ENCODE measurements at places on chromosomes 11 and 22.

DNA sequence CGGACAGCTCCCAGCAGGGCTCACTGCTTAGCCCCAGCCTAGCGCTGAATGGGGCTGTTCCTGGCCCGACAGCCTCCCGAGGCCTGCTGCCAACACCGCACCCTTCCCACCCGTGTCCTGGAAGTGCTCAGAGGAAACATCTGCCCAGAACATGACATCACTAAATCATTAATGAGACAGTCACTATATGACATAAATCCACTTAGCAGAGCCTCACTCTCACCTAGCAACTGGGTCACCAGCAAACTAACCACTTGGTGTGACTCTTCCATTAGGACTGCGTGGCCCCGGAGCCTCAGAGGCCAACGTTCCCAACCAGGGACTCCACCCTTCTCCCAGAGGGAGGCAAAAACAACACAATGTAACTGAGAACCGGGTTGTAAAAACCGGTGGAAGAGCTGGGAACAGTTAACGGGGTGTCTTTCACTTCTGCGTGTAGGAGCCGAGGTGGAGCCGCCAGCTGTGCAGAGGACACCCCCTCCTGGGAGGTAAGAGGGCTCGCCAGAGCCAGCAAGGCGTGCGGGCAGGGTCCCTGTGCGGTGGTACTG is 21.4 kb upstream of the PACSIN2 start:
- DNase-seq: no peak

DNA sequence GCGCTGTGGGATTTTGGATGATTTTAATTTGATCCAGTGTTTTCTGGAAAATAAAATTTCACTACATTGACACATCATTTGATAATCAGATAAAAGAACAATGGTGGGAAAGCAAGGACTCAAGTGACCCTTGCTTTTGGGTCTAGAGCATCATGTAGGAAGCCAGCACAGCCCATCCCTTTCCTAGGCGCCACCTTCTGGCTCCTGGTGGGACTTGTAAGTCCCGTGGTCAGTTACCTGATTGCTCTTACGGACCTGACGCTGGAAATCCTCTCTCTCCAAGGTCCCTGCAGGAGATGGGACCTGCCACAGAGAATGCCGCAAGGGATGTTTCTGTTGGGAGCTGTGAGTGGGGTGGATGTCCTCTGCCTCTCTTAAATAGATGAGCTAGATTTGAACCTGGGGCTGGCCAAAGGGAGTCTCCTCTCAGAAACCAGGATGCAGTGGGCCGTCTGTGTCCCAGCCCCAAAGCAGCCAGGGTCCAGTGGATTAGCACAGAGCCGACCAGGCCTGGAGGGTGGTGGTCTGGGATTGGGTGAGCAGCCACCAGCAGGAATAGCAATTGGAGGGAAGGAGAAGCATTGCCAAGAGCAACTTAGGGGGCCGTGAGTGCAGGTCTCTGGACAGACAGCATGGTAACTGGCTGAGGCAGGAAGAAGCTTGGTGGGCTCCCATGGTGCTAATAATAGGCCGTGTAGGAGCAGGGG is 21.7 kb downstream of the TIMP3 start:
- DNase-seq: no peak

GRCh38 chr11:11157185-11157584 is 195.9 kb downstream of the CSNK2A3 start:
- DNase-seq: peak; percentile 51

DNA sequence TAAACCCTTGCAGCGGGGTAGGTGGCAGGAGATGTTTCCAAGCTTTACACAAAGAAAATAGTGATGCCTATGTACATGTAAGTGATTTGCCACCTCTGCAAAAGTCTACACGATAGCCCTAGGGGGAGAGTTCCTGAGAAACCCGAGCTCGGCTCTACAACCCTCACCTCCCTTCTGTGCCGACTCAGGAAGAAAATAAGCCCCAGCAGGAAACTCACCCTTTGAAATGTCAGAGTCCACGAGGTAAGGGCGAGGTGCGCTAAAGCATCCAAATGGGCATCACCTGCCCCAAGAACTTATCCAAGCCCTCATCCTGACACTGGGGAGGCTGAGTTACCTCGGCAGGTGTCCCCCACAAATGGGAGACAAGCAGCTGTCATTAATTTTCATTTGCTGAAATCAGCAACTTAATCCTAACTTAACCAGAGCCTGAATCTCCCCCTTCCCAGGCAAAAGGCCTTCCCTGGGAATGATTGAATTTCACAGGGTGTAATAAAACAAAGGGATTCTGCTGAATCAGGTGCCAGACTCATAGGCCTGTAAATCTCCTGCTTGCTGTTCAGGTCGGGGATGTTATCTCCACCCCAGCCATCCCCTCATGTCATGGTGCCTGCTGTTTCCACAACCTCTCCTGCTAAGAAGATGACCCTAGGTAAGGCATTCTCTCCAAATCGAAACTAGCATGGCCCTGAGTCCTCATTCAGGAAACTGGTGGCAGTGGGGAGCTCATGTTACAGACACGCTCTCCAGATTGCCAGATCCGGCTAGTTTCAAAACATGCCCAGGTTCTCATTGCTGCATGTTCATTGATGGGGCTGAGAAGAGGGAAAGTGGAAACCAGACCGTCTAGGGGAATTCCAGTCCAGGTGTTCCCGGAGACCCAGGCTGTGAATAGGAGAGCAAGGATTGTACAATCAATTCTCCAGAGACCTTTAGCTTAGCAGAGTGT is 105.3 kb upstream of the KIRREL3 start:
- no peak for DNase-seq

DNA sequence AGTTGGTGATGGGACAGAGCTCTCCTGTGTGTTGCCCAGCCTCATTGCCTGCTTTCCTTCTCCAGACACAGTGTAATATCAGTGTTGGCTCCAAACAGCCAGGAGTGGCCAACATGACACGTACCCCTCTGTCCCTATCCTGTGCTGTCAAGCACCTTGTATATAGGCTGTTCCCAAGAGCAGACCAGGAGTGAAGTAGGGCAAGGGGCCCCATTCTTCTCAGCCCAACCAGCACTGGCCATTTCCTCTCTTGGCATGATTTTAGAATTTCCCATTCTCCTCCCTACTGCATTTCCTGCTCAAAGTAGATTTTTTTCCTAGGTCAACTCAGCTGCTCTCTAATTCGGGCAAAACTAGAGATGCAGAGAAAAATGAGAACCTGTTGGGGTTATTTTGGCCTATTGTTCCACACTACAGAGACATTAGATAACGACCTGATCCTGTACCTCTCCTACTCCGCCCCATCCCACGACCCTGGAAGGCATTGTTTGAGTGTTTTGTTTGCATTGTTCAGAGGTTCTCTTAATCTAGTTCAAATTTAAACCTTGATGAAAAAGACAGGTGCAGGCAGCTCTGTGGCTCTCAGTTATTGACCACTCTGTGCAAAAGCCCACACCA is 95.6 kb downstream of the RASSF10 start:
- DNase-seq: no peak

DNA sequence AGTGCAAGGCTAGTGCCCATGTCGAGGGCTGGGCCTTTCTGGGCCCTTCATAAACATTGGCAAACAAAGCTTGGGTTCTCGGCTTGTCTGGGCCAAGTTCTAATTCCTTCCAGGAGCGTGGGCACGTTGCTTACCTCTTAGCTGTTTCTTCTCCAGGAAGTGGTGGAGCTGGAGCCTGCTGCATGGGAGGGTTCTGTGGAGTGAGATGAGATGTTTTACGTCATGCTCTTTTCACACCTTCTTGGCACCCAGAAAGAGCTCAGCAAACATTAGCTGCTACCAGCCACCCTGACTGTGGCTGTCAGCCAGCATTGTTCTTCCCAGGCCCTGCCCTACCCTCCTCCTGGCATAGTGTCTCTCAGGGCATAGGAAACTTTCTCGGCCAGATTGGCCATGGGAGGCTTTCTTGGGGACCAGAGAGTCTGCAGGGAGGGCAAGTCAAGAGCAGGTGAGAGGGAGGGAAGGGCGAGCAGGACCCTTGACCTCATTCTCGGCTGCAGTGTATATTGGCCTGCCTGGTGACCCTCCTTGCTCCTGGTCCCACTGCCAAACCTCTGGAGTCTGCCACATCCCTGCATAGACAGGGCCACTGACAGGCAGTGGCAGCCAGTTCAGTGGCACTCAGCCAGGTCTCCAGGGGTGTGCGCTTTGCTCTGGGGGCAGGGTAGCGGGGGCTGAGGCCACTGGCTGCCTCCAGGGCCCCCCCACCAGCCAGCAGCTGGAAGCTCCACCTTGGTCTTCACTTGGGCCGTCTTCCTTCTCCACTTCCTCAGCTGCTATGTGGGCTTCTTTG is 98.8 kb downstream of the BCR start:
- no peak for DNase-seq

DNA sequence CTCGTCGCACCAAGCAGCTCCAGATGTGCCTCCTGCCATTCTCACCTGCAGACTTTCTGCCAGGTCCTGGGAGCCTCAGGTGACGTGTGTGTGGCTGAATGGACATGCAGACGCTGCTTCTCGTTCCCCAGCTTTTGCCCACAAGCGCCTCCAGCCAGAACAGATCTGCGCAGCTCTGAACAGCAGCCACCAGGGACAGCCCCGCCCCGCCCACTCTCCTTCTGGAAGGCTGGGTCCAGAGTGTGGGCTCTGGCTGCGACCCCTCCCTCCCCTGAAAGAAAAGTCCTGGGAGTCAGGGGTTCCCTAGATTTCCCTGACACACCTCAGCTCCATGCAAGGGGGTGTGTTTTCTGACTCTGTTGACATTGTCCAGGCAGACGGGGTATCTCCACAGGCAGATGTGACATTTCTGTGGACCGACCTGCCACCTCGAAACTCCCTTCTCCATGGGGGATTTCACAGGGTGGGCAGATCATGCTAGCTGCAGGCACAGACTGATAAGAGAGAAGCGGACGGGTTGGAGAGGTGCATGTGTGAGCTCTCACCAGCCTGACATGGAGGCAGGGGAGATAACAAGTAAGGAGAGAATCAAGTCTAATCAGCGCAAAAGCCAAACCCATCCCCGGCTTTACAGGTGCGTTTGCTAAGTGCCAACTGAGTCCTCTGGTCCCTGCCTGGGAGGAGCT is 19.8 kb downstream of the SLCO2B1 start:
- DNase-seq: no peak

DNA sequence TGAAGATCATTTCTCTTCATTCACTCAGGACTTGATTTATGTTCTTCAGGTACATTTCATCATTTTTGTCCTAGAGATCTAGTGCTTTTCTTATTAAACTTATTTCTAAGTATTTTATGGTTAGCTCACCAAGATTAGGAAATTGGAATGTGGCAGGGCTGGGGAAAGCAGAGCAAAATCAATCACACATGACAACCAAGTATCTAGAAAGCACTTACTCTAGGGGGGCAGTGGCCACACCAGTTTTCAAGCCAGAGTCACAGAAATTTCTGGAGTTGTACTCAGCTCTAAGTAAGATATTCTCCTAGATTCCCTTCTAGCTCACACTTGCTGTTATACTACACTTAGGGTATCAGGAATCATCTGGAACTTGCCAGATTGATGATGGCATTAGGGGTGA is 33.3 kb upstream of the MYEOV start:
- DNase-seq: no peak

- DNase-seq: no peak
Observed at GRCh38 chr22:25007444-25008106, 55.1 kb downstream of the KIAA1671 start.

- no peak for DNase-seq
Observed at GRCh38 chr11:122998727-122999366, 17.2 kb upstream of the BSX start.

DNA sequence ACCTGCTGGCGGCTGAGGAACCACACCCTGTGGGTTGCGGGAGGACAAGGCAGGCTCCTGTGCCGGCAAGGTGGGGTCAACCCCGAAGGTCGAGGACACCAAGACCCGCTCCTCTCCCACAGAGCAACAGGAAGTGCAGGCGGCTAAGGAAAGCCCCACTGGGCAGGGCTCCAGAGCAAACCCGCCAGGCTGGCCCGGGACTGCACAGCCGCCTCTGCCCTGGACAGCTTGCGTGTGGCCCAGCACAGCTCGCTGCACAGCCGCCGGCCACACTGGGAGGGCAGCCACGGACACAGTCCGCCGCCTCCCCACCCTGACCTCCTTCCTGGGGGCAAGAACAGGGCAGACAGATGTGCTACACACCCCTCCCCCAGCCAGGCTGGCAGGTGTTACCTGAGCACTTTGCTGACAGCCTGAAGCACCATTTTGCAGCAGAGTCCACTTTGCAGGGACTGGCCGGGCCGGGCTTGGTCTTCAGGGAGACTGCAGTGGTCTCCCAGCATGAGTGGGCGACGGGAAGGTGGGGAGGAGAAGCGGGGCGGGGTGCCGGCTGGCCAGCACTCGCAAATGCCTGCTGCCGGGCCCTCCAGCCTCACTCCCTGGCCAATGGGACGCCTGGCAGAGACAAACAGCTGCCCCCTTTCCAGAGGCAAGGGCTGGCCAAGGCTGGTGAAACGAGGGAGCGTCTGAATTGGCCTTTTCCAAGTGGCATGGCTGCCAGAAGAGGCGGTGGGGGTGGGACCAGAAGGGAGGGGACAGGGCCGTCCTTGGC is at the start of gene MOB2:
TSS of gene MOB2 (minus strand) at position 726 of the 772 bp plus-strand sequence. CDS start at position 503, 223 bp downstream.
- no peak for DNase-seq

- DNase-seq: no peak
Observed at GRCh38 chr11:76962583-76963416, 71.4 kb upstream of the B3GNT6 start.

DNA sequence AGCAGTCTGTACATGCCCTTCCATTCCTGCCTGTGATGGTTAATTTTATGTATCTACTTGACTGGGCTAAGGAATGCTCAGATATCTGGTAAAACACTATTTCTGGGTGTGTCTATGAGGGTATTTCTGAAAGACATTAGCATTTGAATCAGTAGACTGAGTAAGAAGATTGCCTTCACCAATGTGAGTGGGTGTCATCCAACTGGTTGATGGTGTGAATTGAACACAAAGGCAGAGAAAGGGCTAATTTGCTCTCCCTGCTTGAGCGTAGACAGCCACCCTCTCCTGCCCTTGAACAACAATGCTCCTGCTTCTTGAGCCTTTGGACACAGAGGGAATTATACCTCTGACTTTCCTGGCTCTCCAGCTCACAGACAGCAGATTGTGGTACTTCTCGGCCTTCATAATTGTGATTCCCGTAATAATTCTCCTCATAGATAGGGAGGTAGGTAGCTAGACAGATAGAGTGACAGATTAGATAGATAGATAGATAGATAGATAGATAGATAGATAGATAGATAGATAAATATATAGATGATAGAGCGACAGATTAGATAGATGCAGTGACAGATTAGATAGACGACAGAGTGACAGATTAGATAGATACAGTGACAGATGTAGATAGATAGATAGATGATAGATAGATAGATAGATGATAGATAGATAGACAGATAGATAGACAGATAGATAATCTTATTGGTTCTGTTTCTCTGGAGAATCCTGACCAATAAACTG is 370.6 kb downstream of the CADM1 start:
- DNase-seq: no peak

GRCh38 chr11:83191986-83192385 is 1.5 kb upstream of the ANKRD42 start:
- no peak for DNase-seq

GRCh38 chr11:10752061-10752460 is 1.0 kb downstream of the CTR9 start:
- DNase-seq: no peak

Data from activated T-cell treated with anti-CD3 and anti-CD28 coated beads, Interleukin-2, amount 50 U/mL, for 24 hours (primary cell).